ENCODE measurements at places on chromosomes 12 and 14.

DNA sequence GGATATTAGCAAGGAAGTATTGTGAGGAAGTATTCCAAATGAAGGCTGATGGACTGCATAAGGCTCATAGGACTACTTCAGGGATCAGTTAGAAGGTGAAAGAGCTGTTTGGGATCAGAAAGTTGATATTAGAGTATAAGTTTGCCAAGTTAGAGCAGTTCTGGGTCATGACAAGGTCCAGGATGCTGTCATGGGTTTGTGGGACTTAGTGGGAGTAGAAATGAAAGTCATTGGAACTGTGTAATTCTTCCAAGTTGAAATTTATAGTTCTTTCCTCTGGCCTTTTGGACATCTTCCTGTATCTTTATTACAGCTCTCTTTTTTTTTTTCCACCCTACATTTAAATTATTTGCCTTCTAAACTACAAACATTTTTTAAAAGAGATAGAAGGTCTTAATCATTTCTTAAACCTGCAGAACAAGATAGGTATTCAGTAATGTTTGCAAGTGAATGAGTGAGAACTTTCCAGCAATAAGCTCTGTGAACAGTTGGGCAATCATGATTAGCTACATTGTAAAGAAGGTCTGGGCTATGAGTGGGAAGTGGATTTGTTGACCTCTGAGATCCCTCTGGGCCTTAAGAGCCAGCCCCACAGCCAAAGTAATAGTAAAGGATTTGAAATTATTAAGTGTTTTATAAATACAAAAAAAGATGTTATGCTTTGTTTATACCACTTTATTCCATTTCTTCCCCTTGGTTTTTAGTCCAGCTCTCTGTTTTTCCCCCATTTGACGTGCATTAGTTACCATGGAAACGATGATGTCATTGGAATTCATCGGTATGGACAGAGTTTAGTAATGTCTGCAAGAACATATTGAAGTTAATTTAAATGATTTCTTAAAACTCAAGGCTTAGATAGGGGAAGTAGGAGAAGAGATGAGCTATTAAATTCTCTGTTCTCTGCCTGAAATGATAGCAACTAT, 247.9 kb upstream of the ARHGAP5 start:
- DNase-seq: no peak

DNA sequence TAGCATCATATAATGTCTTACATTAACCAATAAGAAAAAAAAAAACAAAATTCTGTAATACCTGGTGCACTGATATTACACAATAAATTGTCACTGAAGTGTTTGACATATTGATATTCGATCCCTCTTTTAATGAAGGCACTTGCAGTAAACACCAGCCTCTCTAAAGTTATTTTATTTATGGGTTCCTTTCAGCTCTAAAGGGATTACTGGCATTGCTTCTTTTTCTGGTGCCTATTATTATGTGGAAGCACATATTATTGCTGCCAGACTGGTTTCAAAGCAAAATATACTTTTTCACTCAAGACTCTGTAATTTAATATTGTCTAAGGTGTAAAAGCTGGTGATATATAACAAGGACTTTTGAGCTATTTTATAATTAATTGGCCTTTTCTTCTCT, 1090.5 kb downstream of the TRHDE start:
- DNase-seq: no peak

DNA sequence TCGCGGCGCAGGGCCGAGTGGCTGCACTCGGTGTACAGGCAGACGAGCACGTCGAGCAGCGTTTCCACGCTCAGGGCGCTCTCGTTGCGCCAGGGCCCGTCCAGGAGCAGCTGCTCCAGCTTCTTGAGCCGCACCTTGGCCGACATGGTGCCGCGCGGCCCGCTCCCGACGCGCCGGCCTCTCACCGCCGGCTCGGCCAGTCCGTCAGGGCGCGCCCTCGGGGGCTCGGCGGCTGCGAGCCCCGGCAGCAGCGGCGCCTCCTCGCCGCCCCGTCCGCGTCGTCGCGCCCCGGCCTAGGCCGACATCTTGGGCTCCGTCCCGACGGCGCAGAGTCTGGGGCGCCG, 349 bp downstream of the CDC42BPB start:
- no peak for DNase-seq

DNA sequence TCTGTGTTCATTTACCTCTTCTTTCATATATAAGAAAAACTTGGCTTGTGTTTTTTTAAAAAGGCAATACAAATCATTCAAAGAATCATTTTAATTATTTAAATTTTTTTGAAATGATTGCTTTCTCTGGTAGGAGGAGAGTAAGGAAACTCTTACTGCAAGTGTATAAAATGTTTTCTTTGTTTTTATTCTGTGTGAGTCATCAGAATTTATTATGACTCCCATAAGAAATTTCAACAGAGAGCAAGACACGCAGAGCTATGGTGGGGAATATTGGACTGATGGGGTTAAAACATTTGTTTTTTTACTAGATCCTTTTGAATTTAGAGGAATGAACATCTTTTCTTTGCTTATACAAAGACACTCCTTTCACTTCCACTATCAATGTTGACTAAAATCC, 119.1 kb upstream of the ATXN7L3B start:
- no peak for DNase-seq

DNA sequence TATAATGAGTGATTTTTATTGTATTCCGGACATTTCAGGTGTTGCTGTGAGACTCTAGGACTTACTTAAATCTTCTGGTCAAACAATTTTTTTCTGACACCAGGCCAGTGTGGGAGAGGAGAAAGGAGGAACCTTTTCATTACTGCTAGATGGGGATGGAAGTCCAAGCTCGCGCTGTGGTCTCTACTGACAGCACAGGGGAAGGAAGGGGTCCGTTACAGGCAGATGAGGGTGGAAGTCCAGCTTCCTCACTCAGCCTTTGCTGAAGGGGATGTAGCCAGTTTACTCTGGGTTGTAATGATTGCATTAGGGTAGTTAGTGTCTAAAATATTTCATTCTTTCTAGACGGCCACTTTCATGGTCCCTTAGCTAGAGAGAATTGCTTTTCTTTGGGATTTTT, 26.3 kb upstream of the ST8SIA1 start:
- no peak for DNase-seq

- peak; percentile 36 for DNase-seq
Measured at GRCh38 chr14:89638891-89639290, 221.9 kb upstream of the FOXN3 start.

GRCh38 chr12:10362828-10363657, 26.8 kb downstream of the KLRK1 start:
- no peak for DNase-seq

DNA sequence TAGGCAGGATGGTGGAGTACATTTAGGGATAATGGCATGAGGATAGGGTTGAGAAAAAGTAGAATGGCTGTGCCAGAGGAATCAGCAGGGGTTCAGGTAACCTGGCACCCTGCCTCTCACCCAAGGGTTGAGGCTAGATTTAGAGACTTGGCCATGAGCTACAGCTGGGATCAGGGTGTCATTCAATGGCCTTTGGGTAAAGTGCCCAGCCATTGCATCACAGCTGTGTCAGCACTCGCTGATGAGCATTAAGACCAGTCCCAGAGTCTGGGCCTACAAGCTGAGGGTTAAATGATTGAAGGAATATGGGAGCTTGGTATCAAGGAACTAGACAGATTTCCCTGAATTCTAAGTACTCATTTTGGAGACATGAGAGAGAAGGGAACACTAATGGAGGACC, 113.9 kb downstream of the PRIMA1 start:
- DNase-seq: no peak

DNA sequence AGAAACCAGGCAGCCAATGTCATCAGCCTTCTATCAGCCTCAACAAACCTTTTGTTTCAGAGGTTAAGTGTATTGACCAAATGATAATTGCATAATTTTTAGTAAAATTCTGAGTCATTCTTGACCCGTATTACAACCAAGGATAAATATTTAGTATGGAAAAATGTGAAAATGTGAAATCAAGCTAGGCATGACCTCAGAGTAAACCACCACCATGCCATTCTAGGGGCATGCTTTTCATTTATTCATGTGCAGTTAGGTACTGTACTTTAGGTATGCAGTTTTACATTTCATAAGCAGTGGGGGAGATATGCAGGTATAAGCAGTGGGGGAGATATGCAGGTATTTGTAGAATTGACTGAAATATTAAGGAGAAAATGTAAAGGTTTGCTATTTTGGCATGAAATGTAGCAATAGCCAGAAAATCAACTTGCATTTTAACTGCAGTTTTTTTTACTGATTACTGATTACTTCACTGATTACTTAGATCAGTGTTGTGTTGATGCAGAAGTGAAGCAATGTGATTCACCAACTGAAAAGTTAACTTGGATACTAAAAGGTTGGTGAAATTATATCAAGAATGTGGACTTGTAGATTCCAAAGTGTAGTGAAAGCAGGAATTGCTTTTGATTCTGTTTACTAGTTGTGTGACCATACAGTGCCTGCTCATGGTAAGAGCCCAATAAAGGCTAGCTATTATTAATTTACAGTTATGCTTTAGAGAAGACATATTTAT, 184.2 kb downstream of the ESR2 start:
- DNase-seq: no peak

DNA sequence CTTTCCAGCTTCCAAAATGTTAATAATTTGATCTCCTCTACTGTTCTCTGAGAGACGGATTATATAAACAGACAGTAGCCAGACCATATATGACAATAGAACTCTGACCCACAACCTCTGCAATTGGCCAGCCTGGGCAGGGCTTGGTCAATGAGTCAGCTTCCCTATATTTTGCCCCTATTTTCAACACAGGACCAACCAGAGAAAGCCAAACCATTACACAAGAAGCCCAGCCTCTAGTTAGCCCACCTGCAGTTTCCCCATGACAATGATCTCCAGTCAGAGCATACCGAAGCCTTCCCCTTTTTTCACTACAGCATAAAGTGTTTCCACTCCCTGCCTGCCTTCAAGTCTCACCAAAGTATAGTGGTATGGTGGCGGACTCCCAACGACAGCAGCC, 7.6 kb upstream of the EXD2 start:
- DNase-seq: no peak

- DNase-seq: no peak
Measured at GRCh38 chr14:32286602-32287001, 42.5 kb upstream of the AKAP6 start.

DNA sequence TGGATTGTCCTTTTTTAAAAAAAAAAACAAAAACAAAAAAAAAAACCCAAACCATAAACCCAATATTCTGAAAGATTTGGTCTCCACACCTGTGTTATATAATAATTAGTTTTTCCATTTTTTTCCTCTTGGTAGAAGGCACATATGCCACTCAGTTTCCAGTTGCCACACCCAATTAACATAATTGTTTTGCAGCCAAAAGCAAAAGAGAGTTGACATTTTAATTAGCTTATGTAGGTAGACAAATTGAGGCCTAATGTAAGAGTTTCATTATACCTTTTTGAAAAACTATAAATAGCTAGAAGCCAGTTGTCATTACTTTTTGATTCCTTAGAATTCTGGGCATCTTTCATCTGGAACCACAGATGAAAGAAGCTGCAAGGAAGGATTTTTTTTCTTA, 21.0 kb downstream of the PTPN11 start:
- no peak for DNase-seq

GRCh38 chr12:5447320-5447719, 15.4 kb downstream of the NTF3 start:
- no peak for DNase-seq

DNA sequence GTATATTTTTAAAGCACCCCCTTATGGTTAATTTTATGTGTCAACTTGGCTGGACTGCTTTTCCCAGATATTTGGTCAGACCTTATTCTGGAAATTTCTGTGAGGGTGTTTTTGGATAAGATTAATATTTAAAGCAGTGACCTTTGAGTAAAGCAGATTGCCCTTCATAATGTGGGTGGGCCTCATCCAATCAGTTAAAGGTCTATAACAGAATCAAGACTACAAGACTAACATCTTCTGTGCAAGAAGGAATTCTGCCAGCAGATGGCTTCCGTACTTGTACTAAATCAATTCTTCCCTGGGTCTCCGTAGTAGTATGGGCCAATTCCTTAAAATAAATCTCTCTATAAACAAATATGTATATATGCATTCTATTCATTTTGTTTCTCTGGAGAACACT, 257.6 kb downstream of the ETNK1 start:
- DNase-seq: no peak

- no peak for DNase-seq
Measured at GRCh38 chr14:60161196-60162107, 3.7 kb downstream of the DHRS7 start.

DNA sequence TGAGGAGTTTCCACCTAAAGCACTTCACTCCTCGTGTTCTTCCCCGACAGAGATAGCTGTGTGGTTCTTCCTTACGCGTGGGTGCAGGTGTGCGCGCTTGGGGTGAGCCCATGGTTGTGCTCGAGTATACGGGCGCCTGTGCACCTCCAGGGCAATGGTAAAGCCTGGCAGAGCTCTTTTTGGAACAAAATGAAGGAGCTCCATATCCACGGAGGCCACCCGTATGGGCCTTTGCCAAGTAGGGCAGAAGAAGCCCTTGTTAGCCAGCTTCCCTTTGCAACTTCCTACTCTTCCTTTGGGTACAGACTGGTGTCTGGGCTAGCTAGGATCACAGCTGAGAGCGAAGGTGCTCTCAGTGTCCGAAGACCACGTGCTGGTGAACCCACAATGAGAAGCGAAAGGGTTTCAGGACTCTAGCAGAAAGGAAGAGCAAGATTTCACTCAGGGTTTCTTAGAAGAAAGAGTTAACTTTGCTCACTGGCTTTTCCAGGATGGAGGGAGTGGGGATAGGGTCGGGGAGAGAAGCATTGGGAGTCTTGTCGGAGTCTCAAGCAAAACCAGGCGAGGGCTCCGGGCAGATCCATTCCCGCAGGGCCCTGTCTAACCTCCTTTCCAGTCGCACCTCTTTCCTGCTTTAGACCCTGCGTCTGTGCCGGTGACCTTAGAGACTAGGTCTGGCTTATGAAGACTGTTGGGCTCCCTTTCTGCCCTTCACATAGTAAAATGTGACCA, 960 bp upstream of the LRFN5 start:
- no peak for DNase-seq

- DNase-seq: no peak
Measured at GRCh38 chr12:131542351-131542750, 168.5 kb upstream of the SFSWAP start.

DNA sequence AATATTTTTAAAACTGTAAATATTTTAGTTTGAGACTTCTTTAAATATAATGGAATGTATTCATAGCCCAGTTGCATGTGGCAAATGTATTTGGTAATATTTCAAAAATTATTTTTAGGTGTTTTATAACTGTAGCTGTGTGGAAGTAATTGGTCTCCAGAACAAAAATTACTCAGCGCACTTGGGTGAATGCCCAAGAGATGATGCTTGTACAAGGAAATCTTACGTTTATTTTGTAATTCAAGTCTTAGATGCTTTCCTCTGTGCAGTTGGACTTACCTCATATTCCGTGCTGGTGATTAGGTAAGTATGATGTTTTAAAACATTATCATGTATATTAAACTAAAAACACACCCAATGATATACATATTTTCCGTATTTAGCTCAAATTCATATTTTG, 76.7 kb upstream of the SLCO1B1 start:
- DNase-seq: no peak

GRCh38 chr12:89707703-89708564, 704 bp downstream of the ATP2B1 start:
- peak; percentile 40 for DNase-seq

- DNase-seq: no peak
Measured at GRCh38 chr12:115872212-115872611, 405.3 kb downstream of the MED13L start.
